ENCODE measurements at places on chromosomes 1 and 21.

GRCh38 chr1:160078512-160079195 lies 2.7 kb upstream of the KCNJ9 start:
- no peak for DNase-seq

GRCh38 chr21:29155118-29155932 lies 24.9 kb downstream of the MAP3K7CL start:
- DNase-seq = no peak

GRCh38 chr1:47241114-47242113 lies 9.4 kb upstream of the TAL1 start:
- no peak for DNase-seq

GRCh38 chr1:194968916-194969315 lies 1639.3 kb downstream of the KCNT2 start:
- no peak for DNase-seq

DNA sequence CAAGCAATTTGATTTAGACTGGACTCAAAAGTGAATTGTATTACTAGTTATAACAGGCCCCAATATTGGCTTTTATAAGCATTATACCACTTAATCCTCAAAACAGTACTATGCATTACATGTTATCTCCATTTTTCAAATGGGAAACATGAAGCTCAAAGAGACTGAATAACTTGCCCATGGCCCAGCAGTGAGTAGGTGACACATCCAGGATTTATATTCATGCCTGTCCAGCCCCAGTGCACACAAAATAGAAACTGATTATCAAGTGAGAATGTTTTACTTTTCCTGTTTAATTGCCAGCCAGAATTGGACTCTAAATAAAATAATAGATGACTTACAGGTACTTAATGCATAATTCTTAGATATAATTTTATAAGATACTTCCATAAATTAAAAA lies 82.9 kb downstream of the NIBAN1 start:
- no peak for DNase-seq

DNA sequence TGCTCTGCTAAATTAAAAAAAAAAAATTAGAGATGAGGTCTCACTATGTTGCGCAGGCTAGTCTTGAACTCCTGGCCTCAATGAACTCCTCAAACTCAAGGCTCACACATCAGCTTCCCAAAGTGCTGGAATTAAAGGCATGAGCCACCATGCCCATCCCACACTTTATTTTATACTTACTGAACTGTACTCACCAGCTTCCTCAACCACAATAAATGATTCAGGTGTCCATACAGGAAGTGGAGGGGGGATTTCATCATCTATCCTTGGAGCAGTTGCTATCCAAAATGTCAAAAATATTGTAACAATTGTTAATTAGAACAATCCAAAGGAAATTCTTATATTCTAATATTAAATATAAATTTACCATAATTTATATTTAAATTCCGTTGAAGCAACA lies 22.4 kb upstream of the RSBN1 start:
- DNase-seq = no peak

GRCh38 chr1:243890576-243890975 lies 40.5 kb upstream of the AKT3 start:
- DNase-seq = no peak

- no peak for DNase-seq
Measured at GRCh38 chr21:32712043-32712442, 15.8 kb downstream of the SYNJ1 start.

GRCh38 chr1:26224606-26225005 lies 9.4 kb upstream of the CEP85 start:
- DNase-seq = no peak

- no peak for DNase-seq
Measured at GRCh38 chr1:175493321-175494010, 249.9 kb downstream of the TNR start.

DNA sequence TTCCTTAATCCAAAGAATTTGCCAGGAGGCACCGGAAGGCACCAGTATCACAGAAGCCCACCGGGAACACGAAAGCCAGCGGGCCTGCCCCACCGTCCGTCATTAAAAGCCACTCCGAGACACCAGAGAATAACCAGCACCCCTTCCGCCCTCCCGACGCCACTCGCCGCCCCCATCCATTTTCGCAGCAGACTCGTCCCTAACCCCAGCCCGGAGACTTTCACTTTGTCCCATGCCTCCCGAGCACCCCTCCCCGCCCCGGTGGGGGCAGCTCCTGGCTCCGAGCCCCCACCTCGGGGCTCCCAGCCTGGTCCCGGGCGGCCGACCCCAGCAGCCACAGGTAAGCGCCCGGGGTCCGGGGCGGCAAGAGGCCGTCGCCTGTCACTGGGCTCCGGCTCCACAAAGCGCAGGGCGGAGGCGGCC lies 105.4 kb downstream of the SLC45A1 start:
- DNase-seq = no peak

DNA sequence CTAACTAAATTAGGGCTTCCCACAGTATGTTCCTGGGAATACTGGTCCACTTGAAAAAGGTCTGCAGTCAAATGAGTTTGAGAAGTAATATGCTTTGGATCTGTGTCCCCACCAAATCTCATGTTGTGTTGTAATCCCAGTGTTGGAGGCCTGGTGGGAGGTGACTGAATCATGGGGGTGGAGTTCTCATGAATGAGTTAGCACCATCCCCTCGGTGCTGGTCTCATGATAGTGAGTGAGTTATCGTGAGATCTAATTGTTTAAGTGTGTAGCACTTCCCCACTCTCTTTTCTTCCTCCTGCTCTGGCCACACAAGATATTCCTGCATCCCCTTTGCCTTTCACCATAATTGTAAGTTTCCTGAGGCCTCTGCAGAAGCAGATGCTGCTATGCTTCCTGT lies 16.9 kb upstream of the DMRTB1 start:
- no peak for DNase-seq

DNA sequence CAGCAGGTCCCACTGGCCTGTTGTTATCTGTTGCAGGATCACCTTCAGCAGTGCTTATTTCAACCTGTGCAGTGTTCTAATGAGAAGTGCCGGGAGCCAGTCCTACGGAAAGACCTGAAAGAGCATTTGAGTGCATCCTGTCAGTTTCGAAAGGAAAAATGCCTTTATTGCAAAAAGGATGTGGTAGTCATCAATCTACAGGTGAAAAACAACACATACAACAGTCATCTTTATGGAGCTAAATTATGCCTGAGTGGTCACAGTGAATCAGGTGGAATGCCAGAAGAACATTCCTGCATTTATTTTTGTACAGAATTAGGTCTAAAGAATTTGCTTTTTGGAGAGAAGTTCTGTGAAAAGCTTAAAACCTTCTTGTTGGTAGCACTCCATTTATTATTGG lies 33.2 kb downstream of the TRAF5 start:
- no peak for DNase-seq

DNA sequence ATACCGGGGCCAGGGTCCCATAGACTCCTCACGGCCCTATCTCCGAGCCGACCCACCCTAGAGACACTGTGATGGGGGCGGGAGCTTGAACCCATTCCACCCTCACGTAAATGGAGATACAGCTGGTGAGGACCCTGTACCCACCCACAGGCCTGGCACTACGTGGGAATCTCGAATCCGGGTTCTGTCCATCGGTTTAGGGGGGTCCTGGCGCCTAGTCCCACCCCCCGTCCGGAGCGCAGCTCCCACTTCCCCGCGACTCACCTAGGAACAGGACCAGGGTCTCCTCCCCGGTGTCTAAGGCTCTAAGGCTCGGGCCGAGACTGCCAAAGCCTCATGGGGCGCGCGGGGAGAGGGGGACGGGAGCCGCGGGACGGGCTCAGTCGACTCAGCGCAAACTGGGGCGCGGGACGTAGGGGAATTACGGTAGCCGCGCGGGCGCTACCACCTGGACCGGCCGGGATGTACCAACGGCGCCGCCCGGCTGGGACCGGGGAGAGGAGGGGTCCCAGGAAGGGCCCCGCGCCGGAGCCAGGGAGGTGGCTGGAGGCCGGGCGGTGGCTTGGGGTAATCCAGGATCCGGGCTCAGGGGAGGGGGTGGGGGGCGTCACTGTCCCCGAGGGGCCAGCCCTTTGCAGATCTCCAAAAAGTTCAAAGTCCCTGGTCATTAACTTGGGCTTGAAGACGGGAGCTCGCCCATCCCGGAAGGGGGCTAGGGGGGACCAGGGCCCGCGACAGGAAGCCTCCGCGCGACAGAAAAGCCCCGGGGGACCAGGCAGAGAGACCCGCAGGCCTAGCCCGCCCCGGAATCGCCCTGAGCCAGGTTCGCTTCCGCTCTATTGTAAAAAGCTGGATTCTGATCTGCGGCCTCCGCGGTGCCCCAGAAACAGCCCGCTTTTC lies 1.0 kb downstream of the PLEKHG5 start:
- no peak for DNase-seq

Measured in DMS153 (cell line).